ENCODE measurements at places on chromosomes 11 and 22.

DNA sequence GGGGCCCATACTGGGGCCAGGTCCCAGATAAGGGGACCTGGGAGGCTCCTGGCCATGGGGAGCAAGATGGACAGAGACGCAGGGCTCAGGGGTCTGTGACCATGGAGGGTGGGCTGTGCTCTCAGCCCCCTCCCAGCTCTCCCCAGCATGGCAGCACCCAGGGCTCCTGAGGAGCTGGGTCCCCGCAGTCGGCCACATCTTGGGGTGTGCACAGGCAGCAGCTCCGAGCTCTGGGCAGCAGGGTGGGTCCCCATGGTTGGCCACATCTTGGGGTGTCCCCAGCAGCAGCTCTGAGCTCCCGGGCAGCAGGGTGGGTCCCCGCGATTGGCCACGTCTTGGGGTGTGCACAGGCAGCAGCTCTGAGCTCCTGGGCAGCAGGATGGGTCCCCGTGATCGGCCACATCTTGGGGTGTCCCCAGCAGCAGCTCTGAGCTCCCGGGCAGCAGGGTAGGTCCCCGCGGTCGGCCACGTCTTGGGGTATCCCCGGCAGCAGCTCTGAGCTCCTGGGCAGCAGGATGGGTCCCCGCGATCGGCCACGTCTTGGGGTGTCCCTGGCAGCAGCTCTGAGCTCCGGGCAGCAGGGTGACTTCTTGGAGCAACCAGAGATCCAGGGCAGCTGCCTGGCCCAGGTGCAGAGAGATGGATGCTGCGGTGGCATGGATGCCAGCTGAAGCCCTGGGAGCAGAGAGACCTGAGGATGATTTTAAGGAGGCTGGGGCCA lies 18.3 kb upstream of the MUC5B start:
- peak; percentile 58 for DNase-seq

DNA sequence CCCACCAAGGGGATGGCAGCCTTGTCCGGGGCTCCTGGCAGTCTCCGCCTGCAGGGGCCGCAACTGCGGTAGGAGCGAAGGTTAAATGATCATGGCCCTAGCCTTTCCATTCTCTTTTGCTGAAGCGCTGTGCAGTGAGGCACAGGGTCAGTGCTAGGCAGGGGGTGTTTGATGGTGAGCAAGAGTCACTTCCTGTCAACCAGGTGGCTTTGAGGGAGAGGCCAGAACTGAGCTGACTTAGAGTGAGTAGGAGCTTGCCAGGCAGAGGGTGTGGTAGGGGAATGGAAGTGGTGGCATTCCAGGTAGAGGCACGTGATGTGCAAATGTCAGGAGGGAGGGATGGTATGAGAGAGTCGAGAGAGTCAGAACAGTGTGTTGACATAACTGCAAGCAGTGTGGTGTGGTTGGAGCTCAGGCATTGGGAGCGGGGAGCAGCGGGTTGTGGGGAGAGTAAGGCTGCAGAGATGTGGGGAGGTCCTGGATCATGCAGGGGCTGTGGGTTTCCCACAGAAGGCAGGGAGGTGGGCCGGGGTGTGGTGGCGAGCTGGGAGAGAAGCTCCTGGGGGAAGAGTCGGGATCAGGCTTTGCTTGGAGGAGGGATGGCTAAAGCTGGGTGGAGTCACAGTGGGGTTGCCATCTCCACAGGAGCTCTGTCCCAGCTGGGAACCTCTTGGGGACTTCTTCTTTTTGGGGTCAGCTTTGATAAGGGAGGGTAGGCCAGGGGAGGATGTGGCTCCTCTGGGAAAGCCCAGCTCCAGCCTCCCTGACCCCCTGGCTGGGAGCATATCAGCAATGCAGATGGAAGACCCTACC lies 33.3 kb downstream of the AMPD3 start:
- DNase-seq: peak; percentile 17

GRCh38 chr11:9004183-9004926 lies 554 bp upstream of the NRIP3 start:
- DNase-seq: no peak

GRCh38 chr11:35800970-35801953 lies 138.7 kb downstream of the TRIM44 start:
- DNase-seq: no peak

- DNase-seq: peak; percentile 11
Observed at GRCh38 chr11:134558916-134559601, 147.0 kb upstream of the B3GAT1 start.

GRCh38 chr11:119021631-119022030 lies 3.1 kb downstream of the TRAPPC4 start:
- DNase-seq: no peak

GRCh38 chr11:130478881-130479280 lies 30.4 kb downstream of the ADAMTS15 start:
- DNase-seq: no peak

DNA sequence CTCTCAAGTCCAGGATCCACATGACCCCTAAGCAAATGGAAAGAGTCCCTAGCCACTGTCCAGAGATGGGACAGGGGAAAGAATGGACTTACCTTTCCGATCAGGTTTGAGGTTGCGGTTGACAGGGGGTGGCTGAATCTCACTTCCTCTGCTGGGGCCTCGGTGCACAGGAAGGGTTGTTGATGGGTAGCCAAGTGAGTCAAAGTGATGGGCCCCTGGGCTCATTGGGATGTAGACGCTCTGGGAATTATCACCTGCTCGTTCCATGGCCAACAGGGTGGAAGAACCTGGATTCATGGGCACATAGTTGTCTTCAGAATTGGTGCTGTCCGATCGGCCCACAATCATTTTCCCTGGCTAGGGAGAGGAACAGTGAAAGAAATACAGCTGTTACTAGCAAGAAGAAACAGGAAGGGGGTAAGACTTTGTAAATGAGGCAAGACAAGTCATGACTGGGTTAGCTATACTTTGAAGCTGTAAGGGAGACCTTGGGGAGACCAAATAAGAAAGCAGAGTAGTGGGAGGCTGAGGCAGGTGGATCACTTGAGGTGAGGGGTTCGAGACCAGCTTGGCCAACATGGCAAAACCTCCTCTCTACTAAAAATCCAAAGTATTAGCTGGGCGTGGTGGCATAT lies 34.7 kb downstream of the USP35 start:
- DNase-seq: no peak

- peak; percentile 67 for DNase-seq
Observed at GRCh38 chr22:20430720-20431510, 6.7 kb downstream of the SCARF2 start.

- DNase-seq: no peak
Observed at GRCh38 chr11:110968348-110969062, 256.3 kb upstream of the ARHGAP20 start.

DNA sequence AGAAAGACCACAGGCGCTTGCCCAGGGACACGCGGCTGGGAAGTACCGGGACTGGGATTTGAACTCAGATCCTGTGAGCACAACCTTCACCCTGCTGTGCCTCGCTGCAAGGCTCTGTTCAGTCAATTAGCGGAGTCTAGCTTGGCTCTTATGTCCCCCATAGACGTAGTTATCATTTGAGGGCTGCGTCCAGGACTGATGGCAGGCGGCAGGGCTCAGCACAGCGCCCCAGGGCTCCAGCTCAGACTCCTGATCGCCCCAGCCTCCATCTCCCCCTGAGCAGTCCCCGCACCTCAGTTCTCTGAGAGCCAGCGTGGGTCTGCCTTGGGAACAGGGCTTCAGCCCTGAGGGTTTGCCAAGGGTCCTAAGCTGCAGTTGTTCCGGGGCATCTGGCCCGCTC lies 19.8 kb downstream of the MRGPRG start:
- peak; percentile 26 for DNase-seq

DNA sequence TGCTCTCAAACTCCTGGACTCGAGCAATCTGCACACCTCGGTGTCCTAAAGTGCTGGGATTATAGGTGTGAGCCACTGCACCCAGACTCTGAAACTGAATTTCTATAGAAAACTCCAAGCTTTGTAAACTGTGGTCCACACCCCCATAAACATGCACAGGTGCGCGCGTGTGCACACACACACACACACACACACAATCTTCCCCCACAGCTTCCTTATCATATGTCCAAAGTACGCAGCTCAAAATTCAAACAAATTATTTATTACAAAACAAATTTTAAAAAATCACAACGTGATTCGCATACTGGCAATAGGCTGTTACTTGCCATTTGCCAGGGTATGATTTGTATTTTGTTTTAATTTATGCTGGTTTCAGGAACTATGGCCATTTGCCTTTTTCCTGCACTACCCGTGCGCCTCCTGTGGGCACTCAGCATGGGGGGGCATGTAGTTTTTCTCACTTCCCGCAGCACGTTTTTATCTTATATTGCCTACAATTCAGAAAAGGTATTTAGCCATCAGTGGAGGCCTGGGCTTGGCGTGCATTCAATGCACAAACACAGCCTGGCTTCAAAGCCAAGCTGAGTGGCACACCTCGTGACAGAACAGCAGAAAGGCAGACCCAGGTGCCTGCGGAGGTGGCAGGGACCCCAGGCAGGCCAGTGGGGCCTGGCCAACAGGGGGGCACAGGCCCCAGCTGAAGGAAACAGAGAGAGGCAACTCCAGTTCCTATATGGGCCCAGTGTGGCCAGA lies 10.8 kb upstream of the SNX32 start:
- no peak for DNase-seq

DNA sequence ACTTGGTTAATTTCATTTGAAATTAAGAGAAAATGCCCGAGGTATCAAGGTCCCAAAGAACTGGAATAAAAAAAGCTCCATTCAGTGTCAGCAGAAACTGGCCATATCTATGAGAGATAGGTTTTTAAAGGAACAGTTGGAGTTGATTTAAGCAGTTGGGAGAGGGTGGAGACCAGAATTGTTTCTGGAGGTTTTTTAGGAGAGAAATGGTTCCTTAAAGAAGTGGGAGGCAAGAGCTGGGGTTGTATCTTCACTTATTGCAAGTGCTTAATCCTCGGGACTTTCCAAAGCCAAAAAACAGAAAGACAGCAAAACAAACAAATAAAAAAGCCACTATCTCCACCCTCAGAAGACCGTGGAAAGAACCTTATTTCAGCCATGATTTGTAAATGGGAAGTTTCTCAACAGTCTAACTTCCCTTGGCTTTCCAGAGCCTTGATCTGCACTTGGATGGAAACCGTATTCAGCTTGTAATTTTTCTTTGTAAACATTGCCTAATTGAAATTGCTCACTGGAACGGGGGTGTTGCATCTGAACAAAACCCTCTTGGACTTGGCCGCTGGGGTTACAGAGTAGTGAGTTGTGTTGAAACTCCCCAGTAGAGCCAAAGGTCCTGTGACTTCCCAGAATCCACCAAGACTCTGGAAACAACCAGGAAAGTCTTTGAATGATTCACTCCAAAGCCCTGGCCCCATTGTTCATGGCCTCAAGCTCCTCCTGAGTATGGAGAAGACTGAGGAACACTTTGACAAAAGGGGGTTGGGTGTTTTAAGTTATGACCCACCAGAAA lies 115.6 kb downstream of the SLC1A2 start:
- no peak for DNase-seq

GRCh38 chr22:25361899-25362214 lies 142.4 kb downstream of the CRYBB2 start:
- no peak for DNase-seq

GRCh38 chr11:61671527-61671926 lies 8.7 kb upstream of the DAGLA start:
- DNase-seq: no peak

DNA sequence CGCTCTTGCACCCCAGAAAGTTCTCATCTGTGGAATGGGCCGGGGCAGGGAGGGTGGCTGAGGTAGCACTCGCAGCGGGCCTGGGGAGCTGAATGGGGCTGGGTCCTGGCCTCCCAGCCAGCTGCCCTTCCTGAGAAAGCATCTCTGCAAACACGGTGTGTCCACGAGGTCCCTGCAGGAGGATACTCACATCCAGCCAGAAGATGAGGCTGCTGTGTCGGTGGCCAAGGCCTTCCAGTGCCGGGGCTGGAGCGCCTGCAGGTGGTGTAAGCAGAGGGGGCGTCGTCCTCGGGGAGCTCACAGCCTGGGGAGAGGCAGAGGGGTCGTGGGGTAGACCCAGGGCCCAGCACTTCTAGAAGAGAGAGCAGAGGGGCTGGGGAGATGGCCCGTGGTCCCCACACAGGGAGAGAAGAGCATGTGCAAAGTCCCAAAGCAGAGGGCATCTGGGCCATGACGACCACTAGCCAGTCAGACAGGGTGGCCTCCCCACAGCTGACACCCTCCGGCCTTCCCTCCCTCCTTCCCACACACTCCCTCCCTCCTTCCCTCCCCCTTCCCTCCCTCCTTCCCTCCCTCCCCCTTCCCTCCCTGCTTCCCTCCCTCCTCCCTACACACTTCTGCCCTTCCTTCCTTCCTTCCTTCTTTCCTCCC lies 97.9 kb downstream of the WNT7B start:
- peak; percentile 58 for DNase-seq

Data from left forelimb (tissue), 1 donor.